ENCODE measurements at places on chromosomes 16 and 17. TPM values are rescaled to one million over a fixed set of nuclear protein-coding genes. Genes with fewer than 3 reads are reported as not detected.

- no peaks in the 10 kb centered on the region for H3K27me3 ChIP-seq
- peak; percentile 39 for DNase-seq
- H3K4me1 ChIP-seq = no peaks in the 10 kb centered on the region
Observed at GRCh38 chr17:49944273-49944870, 24.6 kb upstream of the DLX4 start.

Gene VWA3A
- not detected for total RNA-seq

Gene SPATA22
- 4.1 TPM for total RNA-seq

Gene TMEM98
- total RNA-seq = 101 TPM

Gene KRT31
- not detected for total RNA-seq

Gene MT1A
- 56.7 TPM for total RNA-seq

DNA sequence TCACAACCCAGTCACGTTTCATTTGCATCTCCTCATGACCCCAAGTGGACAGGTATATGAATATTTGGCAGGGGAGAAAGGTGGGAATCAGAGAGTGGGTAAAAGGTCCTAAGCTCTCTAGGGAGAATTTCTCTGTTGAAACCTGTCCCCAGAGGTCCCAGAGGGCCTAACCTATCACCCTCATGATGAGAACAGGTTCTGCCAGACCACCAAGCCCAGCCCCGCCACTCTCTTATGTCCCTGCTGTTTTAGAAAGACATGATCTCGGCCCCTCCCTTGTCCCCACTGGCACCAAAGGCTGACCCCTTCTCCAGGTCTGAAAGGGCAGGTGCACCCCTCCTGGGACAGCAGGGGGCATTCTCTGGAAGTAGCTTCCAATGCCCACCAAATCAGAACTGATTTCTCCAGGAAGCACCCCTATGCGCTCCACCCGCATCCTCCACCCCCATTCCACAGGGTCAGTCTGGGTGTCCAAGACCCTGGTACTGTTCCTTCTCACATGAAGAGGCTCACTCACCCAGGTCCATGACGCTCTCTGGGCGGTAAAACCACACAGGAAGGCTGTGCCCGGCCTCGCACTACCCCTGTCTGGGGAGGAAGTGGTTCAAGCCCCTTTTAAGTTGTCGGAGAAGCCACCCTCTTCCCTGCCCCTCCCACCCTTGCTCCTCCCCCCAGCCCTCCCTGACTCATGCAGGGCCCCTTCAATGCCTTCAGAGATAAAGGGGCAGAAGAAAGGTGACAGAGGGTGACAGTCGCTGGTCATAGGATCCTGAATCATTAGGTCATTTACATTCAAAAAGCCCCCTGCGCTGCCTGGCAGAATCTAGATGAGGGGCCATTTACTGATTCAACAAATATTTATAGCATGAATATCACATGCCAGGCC is at the start of gene CCR7:
Gene CCR7 (minus strand): TSS at position 590 of the 886 bp plus-strand sequence. CDS start 63 bp downstream, at position 527.
- H3K27ac ChIP-seq = no peak within 1 kb of the TSS
- H3K4me3 ChIP-seq = no peak within 1 kb of the TSS
- H3K36me3 ChIP-seq = no peaks in the 10 kb centered on the region
- no peaks in the 10 kb centered on the region for H3K27me3 ChIP-seq

- no peaks in the 10 kb centered on the region for H3K36me3 ChIP-seq
- peaks cover 7% of the 10 kb centered on the region for H3K27me3 ChIP-seq
- H3K4me3 ChIP-seq = no peak overlapping the region
- H3K27ac ChIP-seq = no peak overlapping the region
- H3K4me1 ChIP-seq = no peaks in the 10 kb centered on the region
Observed at GRCh38 chr16:55661941-55662643, 6.3 kb downstream of the SLC6A2 start.

- no peak for DNase-seq
- no peaks in the 10 kb centered on the region for H3K4me1 ChIP-seq
- H3K36me3 ChIP-seq = no peaks in the 10 kb centered on the region
Observed at GRCh38 chr16:5042574-5043171, 8.9 kb upstream of the NAGPA start.

- no peak overlapping the region for H3K27ac ChIP-seq
- H3K4me1 ChIP-seq = peaks cover 24% of the 10 kb centered on the region
- H3K27me3 ChIP-seq = no peaks in the 10 kb centered on the region
- no peak for DNase-seq
Observed at GRCh38 chr16:84141143-84141670, 3.8 kb downstream of the HSDL1 start.

- no peak overlapping the region for H3K27ac ChIP-seq
- no peaks in the 10 kb centered on the region for H3K36me3 ChIP-seq
- H3K27me3 ChIP-seq = peaks cover 8% of the 10 kb centered on the region
- DNase-seq = no peak
- no peak overlapping the region for H3K4me3 ChIP-seq
Observed at GRCh38 chr17:60110586-60110985, 31.9 kb upstream of the HEATR6 start.

DNA sequence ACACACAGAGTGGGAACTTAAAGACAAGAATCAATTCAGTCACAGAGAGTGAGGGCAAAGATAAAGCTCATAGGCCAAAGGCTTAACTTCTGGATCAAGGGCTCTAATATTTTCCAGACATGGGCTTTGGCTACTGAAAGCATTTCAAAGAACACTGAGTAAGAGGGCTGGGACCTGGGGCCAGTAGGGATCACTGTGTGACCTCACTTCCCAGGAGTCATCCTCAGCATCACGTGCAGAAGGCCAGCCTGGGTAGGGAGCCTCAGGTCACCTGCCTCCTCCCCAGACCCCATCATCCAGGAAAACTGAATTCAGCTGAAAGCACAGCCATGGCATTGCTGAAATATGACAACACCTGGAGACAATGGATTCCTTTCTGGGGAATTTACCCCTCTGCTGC is 163.5 kb downstream of the RAB11FIP4 start:
- no peak overlapping the region for H3K27ac ChIP-seq
- peaks cover 23% of the 10 kb centered on the region for H3K4me1 ChIP-seq
- no peak for DNase-seq
- H3K27me3 ChIP-seq = no peaks in the 10 kb centered on the region
- H3K36me3 ChIP-seq = no peaks in the 10 kb centered on the region
- H3K4me3 ChIP-seq = no peak overlapping the region
